ENCODE measurements at places on chromosomes 4 and X.

- no peak for DNase-seq
These were observed 81.5 kb upstream of the PTPN13 start for GRCh38 chr4:86512631-86513030.

DNA sequence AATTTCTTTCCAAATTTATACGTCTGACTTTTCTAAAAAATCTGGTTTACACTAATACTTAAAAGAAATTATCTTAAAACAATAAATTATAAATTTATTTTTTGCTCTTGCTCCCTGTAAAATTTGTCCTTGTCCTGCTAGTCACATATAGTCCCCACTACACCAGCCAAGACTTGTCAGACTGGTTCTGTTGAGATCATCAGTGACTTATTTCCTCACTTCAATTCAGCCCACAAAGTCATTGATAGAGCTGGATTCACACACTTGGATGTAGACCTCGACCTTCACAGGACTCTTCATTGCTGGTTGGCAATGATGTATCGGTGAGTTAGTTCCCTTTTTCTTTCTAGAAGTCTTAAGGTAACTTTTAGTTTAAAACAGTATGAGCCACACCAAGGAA lies at the start of gene TMPRSS11E:
TMPRSS11E (plus strand) TSS at position 263 of the 400 bp plus-strand sequence; CDS start at position 313, 50 bp downstream.
- no peak for DNase-seq

GRCh38 chrX:39418731-39419638 lies 617.7 kb downstream of the MID1IP1 start:
- no peak for DNase-seq

DNA sequence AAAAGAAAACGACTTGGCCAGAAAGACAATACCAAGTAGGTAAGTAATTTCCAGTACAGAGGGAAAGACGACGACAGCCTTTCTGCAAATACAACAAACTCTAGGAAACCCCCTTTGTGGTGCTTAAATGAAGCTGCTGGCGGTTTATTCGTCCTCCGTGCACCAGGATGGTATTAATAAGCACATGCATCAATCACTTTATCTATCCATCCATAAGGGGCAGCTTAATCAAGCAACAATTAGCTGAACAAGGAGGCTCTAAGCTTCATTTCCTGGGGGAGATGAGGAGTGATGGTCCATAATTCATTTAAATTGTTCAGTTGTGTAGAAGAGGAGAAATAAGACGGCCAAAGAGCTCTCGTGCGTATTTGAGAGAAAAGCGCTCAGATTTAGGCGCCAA lies 26.2 kb downstream of the IRF2 start:
- no peak for DNase-seq

- no peak for DNase-seq
These were observed 16.6 kb downstream of the ARHGAP24 start for GRCh38 chr4:85491527-85491926.

GRCh38 chr4:166019441-166020220 lies 146.6 kb downstream of the TLL1 start:
- no peak for DNase-seq

DNA sequence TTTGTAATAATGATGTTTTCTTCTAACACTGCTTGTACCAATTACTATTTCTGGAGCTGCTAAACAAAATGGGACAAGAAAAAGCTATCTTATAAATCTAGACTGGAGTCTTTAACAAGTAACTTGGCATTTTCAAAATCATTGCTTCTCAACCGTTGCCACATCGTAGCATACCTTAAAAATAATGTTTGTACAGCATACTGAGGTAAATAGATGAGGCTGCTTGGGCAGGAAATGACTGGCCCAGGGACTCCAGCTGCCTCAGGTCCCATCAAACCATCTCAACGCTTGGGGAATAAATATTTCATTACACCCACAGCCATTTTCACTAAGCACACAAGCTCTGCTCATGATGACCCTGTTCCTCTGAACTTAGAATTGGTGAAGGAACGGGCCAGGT lies 115.1 kb downstream of the SPANXA1 start:
- no peak for DNase-seq

DNA sequence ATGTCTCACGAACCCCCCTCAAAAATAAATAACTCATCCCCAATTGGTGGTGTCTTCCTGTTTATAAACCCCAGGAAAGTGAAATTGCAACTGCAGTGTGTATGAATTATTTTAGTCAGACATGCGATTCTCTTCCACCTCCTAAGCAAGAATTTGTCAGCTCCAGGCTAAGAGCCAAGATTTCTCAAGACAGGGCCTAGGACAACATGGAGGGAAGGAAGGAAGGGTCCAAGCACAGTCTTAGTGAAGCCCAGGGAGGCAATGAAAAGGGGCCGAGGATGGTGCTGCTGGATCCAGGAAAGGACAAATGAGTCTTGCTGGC lies 20.0 kb downstream of the SH3KBP1 start:
- DNase-seq: no peak

GRCh38 chr4:52780617-52781354 lies 29.6 kb upstream of the ERVMER34-1 start:
- no peak for DNase-seq
